CD4-positive, alpha-beta T cell treated with Interleukin-6 at 100 ng/mL for 8 hours (primary cell): ENCODE measurements at places on chromosomes 16 and 17.

- DNase-seq = no peak
Measured at GRCh38 chr17:78601577-78602190, 24.5 kb upstream of the DNAH17 start.

DNA sequence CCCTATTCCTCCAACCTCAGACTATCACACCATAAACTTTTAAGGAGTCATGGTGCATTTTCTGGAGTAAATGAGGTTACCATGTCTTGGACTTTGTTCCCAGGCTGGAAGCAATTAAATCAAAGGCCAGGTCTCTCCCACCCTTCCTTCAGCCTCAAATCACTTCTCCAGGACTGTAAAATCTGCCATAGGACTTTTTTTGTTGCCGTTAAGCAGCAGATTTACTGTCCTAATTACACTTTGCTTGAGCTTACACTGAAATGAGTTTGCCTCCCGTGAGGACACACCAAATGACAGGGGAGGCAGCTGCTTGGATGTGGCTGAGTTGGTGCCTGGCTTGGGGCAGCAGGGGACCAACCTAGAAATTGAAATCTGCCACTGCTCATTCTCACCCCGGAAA, 14.7 kb downstream of the DCAKD start:
- DNase-seq = no peak

DNA sequence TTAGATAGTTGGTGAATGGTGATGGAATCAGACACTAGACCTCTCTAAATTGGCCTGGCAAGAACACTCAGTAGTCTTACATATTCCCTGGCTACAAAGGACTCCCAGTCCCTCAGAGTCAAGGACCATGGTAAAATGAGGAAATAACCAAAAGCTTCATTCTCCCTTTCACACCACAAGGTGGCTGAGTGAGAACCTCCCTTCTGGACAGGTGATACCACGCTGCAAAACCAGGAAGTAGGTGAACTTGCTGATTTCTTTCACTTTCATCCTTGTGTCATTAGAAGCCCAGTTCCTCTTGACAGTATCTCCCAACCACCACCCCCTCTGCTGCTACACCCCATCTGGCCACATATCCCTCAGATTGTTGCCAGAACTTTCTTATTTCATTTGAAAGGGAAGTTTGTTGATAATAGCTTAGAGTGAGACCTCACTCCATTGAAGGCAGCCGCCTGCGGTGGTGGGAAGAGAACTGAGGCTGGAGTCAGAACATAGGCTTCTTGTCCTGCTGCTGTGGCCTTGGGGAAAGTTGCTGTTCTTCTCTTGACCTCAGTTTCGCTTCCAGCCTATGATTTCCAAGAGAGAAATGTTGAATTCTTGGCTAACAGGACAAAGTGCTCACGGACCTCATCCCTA, 290.6 kb upstream of the CCL2 start:
- DNase-seq = peak; percentile 23

DNA sequence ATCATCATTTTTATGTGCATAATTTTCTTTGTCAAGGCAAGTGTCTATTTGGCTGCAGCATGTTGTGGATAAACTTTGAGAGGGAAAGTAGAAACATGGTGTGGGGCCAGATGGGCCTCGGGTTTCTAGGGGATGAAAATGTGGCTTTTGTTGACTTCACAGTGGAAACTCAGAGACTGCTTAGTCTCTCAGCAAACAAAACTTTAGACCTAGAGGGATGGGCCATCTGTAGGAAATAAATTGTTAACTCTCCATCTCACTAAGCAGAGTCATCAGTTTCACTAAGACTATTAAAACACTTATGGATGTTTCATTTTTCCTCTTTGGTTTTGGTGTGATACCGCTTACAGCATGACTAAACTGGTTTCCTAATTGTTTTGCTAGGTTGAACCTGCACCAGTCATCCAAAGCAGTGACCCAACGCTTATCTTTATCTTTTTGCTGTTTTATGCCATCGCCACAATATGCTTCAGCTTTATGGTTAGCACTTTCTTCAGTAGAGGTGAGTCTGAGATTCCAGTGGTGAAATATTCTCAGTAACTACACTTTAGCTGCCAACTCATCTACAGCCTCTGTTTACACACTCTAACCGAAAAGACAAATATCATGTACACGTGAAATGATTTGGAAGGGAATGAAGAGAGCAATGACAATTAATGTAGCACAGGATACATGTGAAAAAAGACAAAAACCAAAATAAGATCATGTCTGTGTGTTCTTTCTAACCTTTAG, 60.6 kb upstream of the CRYM start:
- no peak for DNase-seq

DNA sequence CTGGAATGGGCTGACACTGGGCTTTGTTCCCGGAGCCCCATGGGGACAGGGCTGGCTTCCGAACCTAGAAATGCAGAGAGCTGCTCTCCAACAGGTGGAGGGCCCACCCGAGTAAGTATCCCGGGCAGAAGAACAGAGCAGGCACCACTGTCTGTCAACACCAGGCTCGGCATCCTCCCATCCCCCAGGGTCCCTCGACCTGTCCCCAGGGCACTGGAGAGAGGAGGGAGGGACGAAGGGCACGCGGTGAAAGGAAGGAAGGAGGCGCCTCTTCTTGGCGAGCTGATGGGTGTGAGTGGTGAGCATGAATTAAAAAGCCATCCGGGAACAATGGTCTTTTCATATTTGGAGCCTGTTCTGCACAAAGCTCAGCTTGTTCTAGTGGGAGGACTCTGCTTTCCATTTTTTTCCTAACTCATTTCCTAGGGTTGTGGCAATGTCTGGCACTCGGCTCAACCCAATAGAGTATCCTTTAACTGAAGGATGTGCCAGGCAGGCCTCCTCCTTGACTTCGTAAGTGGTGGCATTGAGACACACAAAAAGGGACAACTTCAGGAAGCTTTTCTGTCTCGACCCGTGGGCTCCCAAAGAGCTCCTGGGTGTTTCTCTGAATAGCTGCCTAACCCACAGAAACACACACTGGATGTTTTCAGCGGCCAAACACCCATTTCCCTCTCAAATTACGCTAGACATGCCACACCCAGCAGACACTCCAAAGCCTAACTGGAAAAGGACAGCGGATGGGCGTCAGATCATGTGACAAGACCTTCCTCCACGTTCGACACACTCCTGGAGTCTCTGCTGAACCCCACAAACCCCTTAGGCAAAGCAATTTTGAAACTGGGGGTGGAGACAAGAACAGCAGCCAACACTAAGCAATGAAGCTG, 47.7 kb downstream of the ZFHX3 start:
- no peak for DNase-seq

DNA sequence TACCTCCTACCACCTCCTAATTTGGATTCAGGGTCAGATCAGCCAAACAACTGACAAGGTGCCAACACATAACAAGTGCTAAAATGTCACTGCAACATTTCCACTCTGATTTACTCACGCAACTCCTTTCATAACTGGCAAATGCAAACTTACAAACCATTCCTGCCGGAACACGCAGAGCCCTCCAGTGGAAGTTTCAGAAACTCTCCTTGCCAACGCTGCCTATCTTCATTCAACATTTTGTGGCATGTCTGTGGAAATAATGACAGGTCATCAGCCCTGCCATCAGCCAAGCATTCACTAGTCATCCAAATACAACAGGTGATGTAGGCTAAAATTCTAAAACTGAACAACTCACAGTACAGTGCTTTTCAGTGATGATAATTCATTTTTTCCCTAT, 37.7 kb upstream of the OR3A1 start:
- DNase-seq = no peak

DNA sequence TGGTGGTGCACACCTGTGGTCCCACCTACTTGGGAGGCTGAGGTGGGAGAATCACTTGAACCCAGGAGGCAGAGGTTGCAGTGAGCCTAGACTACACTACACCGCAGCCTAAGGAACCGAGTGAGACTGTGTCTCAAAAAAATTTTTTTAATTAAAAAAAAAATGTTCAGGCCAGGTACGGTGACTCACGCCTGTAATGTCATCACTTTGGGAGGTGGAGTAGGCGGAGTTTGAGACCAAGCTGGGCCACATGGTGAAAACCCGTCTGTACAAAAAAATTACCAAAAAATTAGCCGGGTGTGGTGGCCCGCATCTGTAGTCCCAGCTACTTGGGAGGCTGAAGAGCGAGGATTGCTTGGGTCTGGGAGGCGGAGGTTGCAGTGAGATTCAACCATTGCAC, 3.6 kb upstream of the FAM222B start:
- no peak for DNase-seq

DNA sequence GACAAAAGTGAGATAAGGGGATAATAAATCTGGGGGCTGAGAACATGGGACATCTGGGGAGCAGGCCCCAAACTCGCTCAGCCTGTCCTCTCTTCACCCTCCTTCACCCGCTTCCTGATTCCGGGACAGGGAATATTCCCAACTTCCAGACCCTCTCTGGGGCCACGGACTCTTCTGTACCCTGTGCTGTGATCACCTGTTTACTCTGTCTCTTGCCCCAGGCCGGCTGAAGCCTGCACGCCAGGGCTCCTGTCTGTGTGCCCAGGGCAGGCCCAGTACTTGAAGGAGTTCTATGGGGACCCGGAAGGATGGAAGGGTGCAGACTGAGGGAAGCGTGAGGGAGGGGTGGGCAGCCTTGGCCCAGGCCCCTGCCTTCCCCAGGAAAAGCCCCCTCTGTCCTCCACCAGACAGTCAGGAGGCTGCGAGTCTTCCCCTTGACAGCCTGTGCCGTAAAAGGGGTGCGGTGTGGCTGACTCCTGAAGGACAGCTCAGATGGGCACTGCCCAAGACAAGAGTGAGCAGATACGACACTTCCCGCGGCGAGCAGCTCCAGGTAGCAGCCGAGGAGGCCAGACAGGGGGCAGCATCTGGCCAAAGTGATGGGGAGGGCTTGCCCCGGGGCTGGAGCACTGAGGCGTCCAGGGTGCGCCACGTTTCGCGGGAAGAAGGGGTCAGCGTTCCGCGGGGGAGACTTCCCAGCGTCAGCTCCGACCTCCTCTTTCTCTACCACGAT, 1.0 kb upstream of the CCNF start:
- no peak for DNase-seq

DNA sequence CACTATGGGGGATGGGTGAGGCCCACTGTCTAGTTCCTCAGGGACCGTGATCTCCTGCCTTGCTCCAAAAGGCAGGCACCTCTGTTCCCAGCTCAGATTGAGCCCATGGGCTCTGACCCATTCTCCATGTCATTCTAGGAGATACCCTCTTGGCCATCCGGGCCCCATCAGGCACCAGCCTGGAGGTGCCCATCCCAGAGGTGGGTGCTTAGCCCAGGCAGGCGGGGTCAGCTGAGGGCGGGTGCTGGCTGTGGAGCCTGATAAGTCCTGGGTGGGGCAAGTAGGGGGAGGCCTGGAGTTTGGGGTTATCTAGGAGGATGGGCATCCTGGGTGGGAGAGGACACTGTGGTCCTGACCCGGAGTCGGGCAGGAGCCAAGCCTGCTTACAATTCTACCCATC, 2.3 kb downstream of the E2F4 start:
- DNase-seq = no peak

DNA sequence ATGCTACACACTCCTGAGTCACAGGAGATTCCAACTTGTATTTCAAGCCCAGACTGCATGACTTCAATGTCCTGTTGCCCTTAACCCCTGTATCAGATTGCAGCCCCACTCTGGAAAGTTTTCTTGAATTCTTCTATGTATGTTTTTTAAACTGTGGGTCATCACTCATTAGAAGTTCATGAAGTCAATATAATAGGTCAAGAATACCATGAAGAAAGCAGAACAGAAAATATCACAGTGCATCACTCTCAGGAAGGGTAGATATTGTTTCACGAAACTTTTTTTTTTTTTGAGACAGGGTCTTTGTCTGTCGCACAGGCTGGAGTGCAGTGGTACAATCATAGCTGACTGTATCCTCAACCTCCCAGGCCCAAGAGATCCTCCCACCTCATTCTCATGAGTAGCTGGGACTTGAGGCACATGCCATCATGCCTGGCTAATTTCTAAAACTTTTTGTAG, 20.5 kb downstream of the PRKCB start:
- DNase-seq = no peak

DNA sequence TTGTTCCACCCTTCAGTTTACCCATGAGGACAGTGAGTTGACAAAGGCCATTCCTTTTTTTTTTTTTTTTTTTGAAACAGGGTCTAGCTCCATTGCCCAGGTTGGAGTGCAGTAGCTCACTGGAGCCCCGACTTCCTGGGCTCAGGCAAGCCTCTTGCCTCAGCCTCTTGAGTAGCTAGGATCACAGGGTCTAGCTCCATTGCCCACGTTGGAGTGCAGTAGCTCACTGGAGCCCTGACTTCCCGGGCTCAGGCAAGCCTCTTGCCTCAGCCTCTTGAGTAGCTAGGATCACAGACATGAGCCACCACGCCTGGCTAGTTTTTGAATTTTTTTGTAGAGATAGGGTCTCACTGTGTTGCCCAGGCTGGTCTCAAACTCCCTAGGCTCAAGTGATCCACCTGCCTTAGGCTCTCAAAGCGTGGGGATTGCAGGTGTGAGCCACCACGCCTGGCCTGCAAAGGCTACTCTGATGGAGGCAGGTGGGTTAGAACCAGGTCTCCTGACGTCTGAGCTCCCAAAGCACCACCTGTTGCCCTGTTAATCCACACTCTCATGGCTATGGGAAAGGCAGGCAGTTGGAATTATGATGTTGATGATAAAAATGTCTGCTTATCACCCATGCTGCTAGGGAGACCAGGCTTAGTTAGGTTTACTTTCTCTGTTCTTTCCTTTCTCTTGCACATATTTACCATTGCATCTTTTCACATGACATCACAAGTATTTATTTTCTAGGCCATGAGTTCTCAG, 65.2 kb downstream of the KSR1 start:
- DNase-seq = no peak

DNA sequence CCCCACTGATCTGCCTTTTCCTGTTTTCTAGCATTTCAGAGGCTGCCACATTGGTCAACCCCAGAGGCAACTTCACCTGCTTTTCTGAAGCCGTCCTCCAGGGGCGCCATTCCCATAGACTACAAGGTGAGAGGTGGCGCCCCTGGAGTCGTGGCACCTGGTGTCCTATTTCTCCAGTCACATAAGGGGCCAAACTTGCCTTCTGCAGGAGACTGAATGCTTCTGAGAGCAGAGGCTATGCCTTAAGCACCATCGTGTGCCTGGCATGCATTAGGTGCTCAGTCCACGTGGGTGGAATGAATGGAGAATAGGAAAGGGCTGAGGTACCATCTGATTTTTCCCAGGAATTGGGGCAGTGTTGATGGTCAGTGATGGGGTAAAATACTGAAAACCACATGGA, 164.8 kb downstream of the HAPSTR1 start:
- DNase-seq = no peak

GRCh38 chr16:21023509-21024202, 123.1 kb downstream of the LYRM1 start:
- no peak for DNase-seq

- DNase-seq = no peak
Measured at GRCh38 chr17:78114831-78115723, 13.5 kb downstream of the TMC6 start.

GRCh38 chr17:79000396-79001189, 9.0 kb downstream of the CANT1 start:
- no peak for DNase-seq
